ENCODE measurements at places on chromosomes 3 and 15.

GRCh38 chr3:12965999-12966846 lies 107.0 kb downstream of the IQSEC1 start:
- no peak for DNase-seq

GRCh38 chr15:86591994-86592735 lies 512.5 kb downstream of the AGBL1 start:
- DNase-seq, result peak; percentile 43

DNA sequence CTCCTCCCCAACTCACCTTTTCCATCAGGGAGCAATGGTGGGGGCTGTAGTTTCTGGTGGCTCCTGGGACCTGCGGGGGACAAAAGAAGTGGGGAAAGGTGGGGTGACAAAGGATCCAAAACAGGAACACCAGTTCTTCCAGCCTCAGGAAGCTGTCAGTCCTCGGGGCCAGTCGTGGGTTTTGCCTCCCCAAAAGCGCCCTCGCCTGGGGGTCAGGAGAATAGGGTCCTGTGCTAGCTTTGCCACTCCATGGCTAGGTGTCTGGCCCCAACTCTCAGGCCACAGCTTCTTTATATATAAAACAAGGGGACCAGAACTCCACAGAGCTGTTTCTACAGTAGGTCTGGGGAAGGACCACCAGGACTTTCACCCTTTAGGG lies 4.0 kb downstream of the CCDC9B start:
- DNase-seq, result peak; percentile 44

DNA sequence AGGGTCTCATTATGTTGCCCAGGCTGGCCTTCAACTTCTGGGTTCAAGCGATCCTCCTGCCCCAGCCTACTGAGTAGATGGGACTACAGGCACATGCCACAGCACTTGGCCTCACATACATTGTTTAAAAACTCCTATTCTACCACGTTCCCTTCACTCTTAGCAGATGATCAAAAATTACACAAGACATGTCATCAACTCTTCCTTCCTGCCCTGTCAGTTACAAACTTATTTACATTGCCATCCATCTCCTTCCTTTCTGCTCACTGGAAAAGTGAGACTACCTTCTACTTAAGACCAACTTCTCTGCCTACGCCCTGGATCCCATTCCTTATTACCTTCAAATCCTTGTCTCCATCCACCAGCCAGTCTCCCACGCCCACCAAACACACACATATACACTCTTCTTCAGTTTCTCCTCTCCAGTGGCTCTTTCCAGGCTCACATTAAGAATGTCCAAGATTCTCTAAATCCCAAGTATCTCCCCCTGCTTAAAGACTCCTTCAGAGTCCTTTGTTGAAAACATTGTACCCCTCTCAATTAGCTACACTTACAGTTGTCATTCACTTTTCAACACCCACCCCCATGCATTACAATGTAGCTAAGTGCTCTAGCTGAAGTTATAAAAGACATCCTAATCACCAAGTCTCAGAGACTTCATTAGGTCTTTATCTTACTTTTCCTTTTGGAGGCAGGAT lies 4.3 kb downstream of the PEAK1 start:
- no peak for DNase-seq

GRCh38 chr3:178202194-178202593 lies 334.0 kb upstream of the KCNMB2 start:
- DNase-seq, result no peak

GRCh38 chr3:146912241-146913015 lies 307.3 kb upstream of the PLSCR5 start:
- no peak for DNase-seq

GRCh38 chr3:109852283-109852682 lies 514.9 kb upstream of the DPPA4 start:
- no peak for DNase-seq

All from mucosa of descending colon (tissue), 3 donors.